T follicular helper cell (primary cell): ENCODE measurements at places on chromosomes 1 and 21.

GRCh38 chr21:44524414-44525371, 15.3 kb downstream of the KRTAP10-1 start:
- no peak for DNase-seq

DNA sequence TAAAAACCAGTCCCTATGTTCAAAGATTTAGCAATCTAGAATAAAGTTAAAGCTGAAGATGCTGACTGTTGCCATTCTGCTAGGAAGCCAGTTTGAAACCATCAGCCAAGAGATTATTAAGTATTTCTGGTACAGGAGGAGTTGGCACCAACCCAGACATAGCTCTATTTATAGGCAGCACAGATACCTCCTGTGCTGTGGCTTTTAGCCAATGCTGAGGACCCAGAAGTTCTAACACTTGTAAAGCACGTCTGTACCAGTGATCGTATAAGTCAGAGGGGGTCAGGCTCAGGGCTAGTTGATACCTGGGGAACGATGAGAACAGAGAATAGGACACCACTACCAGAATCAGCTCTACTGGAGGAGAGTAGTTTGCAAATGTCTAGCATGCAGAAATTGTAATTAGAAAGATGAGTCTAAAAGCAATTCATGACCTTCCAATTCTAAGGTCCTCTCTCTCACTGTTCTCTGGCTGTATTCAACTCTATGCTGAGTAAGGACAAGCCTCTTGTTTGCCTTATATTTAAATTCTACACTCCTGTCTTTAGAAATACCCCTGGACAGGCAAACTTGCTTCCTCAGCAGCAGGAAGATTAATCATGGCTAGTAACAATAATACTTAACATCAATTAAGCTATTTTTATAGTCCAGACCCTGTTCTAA, 96.8 kb upstream of the PALMD start:
- no peak for DNase-seq

DNA sequence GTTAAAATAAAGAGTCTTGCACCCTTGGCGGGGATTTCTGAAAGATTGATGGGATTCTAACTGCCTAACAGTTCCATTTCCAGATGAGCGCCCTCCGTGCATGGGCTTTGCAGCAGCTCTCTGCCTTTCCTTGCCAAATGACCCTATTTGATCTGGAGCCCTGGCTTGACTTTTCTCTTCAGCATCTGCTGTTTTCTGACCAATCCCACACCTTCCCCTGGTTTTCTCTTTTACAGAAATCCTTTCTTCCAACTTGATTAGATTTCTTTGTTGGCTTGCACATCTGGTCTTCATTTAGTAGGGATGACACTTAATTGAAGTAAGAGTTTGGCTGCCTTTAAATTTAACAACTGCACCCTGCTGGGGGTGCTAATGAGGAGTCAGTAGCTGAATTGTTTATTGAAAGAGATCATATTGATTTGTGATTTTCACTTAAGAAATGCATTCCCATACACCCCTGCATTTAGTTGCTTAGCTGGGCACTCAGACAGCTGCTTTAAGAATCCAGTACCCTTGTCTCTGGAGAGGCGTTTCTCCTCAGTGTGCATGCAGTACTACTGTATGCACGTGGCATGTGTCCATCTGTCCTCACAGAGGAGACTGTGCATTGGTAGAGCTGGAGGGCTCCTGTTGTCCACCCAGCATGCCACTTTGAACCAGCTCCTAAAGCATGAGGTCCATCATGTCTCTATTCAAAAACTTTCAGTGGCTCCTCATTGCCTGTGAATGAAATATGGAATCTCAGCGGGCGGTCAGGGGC, 99.7 kb downstream of the NOS1AP start:
- no peak for DNase-seq

DNA sequence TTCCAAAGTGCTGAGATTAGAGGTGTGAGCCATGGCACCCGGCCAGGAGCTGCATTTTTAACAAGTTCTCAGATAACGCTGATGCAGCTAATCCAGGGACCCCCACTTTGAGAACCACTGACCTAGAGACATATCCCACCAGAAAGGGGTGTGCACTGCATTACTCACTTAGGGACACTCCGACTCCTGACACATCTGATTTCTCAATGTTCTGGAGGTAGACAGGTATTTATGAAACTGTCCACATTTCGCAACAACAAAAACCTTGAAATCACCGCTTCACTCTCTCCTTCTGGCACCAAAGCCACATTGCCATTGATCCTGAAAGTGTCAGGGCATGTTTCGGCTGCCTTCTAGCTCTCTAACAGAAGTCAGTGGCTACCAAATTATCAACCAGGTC, 23.2 kb upstream of the CAMTA1 start:
- no peak for DNase-seq

- no peak for DNase-seq
Observed at GRCh38 chr1:47390843-47391242, 25.2 kb upstream of the FOXE3 start.

DNA sequence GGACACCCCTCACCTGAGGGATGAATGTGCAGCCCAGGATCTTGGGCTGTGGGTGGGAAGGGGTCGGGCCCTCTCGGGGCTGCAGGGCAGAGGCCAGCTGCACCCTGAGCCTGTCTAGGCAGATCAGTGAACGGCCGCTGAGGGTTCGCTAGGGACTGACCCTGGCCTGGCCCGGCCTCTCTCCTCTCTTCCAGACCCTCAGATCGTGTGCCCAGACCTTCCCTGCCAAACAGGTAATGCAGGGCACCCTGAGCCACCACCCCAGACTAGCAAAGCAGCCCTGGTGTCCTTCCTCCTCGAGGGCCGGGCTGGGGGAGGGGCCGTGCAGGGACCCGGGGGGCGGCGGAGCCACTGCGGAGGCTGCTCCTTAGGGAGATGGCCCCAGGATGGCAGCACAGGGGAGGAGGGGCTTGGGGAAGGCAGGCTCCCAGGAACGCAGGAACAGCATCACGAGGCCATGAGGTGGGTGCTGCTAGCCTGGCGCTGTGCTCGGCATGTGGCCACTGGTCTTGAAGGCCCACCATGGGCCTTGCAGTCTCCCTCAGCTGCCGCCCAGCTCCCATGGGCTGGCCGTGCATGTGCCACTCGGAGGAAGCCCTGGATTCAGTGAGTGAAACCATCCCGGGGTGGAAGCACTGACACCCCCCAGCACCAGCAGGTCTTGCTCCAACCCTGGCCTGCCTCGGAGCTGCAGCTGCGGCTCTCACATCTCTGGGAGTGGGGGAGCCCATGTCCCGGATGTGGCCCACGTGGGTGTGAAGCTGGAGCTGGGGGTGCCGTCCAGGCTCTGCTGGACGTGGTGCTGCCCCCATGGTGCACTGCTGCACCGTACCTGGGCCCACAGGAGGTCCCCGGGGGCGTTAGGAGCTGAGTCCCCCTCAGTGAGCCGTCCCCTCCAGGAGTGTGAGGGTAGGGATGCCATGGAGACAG, 28.7 kb downstream of the COL6A2 start:
- no peak for DNase-seq

DNA sequence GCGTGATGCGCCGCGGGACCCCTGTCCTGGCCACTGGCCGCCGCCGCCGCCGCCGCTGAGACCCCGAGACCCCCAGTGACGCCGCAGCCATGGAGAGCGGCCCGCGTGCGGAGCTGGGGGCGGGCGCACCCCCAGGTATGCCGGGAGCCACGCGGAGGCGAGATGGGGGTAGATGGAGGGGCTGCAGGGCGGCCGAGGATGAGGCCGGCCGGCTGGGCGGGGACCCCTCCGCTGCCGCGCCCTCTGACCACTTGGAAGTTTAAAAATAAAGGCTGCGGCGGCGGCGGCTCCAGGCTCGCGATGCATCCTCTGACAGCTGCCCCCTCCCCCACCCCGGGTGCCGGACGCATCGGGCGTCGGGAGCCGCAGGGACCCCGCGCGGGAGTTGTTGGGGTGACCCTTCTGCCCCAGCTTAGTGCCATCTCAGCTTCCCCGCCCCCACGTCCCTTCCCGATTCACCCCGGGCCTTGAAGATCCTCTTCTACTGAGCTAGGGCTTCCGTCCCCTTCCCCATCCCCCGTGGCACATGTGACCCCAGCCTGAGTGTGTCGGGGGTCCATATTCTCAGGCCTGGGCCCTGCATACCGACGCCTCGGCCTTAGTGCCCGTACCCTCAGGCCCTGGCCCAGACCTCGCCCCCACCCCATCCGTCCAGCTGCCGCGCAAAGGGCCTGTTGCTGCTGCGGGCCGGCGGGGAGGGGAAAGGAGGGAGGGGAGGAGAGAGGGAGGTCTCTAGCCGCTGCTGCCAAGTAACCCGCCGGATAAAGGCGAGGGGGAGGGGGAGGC, 562 bp downstream of the MAP7D1 start:
- DNase-seq = peak; percentile 48

GRCh38 chr1:84996846-84997666, at the start of gene MCOLN2:
Gene MCOLN2 (minus strand): TSS chr1:84997113. CDS start chr1:84996872, 241 bp downstream.
- peak; percentile 33 for DNase-seq

DNA sequence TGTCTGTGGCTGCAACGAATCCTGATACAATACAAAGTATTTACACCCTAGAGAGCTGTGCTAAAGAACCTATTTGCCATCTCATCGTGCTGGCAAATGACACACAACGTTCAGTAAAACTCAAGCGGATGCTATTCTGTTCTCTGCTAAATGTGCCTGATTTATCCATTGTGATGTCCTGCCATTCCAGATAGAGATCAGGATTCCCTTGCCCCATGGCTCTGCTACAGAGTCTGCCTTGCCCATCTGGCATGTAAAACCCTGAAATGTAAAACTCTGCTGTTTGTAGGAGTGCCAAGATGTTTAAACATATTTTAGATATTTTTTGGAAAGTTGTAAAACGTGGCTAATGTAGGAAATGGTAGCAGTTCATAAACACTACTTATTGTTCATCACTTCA, 20.0 kb upstream of the IGSF5 start:
- no peak for DNase-seq

GRCh38 chr1:27662261-27662660, 9.7 kb downstream of the IFI6 start:
- no peak for DNase-seq

DNA sequence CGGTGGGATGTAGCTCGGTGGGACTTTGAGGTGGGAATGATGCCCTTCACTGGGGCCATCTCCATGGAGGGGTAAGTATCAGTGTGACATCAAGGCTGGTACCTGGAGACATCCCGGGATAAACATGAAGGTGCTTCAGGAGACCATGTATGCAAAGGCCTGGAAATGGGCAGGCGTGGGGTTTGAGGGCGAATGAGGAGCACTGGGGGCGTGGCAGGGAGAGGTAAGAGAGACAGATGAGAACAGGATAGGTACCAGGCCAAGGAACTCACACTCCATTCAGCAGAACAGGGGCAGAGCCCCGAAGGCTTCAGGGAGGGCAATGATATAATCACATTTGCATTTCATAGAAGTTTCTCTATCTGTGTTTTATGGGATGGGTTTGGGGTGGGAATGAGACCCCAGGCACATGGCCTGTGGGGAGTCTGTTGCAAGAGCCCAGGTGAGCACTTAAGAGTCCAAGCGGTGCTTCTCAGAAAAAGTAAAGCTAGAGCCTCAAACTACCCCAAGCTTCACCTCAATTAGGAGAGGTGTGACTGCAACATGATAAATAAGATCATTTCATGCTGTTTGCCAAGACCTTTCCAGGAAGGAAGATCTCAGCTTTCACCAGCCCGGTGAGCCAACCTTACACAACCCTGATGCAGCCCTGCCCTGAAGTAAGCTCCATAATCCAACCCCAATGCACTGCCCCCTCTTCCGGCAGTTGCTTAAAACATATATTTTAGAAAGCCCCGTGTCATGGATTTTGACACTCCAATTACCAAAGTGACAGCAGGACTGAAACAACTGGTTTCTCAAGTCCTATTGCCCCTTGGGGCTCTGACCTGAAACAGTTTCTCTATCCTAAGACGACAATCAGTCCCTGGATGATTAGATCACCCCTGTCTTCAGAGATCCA, 7.4 kb downstream of the S100A9 start:
- DNase-seq = no peak

- no peak for DNase-seq
Observed at GRCh38 chr1:36157115-36157903, 1.3 kb downstream of the MAP7D1 start.

DNA sequence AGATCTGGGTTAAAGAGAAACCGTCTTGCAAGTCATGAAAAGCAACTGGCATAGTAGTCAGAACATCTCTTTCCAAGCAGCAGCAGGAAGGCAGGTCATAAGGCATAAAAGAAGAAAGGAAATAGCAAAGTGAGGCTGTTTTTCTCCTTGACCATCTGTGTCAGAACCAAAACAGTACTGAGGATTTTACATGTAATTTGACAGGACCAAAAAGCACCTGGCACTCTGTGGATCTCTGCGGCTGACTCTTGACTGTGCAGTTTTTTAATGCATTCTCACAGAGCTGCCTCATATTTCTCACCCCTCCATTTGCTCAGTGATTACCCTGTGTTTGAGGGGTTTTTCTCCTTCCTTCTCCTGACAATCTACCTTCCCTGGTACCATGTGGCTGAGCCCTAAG, 17.7 kb downstream of the TBX15 start:
- no peak for DNase-seq
